CD4-positive, alpha-beta T cell treated with Interleukin-15 for 1 hour (primary cell): ENCODE measurements at places on chromosomes 1 and 21.

DNA sequence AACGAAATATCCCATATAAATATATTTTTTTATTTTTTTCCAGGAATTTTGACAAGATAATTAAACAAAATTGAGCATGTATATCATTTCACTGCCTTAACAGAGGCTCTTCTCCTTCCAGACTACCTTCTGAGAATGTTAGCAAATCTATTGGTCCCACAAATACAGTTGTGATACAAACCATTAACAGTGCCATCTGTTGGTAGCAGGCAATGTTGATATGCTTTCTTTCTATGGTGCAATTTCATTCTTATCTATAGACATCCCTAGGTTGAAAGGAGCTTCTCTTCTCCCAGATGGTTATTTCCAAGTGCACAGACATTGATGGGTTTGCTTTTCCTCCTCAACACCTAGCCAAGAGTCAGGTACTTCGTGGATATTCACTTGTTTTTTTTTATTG is 303.6 kb downstream of the USH2A start:
- DNase-seq: no peak

DNA sequence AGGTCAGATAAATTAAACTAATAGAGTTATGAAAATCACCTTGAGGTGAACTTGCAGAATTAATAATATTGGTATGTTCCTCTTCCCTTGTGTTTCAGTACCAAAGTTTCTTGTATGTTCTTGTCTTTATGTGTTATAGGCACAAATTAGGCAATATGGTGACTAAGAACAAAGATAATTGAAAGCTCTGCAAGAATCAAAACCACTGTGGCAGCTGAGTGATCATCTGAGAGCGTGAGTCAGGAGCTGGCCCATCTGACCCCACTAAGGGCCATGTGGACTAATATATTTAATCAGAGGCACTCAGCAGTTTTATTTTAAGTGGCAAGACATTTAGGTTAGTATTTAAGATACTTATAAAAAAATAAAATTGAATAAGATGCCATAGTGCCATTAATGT is 12.8 kb upstream of the CASQ2 start:
- no peak for DNase-seq

DNA sequence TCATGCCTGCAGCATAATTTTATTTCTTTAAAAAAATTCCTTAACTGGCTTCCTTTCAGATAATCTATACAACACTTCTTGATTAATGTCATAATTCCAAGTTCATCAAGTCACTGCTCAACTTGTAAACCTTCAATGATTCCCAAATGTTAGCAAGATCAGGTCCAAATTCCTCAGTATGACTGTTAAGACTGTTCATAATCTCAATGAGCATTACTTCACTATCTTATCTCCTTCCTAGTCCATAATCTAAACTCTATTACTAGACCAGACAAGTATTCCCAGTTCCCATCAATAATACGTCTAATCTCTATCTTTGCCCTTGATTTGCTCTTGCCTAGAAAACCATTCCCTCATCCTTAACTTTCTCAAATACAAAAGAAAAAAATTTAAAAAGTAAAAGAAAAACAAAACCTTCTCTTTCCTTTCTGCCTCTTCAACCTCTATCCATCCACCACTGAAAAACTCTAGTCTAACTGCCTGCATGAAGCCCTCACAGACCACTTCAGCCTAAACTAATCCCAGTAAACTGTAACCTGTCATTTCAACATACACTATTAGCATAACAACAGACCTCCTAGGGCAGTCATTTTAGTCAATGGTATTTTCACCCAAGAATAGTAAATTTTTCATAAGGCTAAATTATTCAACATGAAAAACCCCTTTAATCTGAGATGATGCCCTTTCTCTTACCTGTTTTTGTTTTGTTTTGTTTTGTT is 15.5 kb downstream of the LUZP1 start:
- no peak for DNase-seq

DNA sequence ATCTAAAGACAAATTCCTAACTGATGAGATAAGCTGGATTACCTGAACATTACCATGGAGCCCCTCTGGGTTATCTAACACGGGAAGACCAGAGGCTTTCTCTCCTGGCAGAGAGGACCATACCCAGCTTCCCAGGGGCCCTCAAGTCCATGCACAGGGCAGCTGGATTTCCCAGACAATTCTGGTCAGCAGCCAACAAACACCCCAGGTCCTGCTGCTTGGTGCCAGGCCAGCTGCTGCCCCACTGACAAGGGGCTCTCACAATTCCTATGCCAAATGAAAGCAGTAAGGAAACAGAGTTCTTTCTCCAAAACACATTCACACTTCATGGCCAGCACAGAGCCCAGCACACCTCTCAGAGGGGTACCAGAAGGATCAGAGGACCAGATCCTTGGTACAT is 114.2 kb downstream of the HLCS start:
- DNase-seq: no peak

GRCh38 chr1:209767096-209767495 is 11.2 kb downstream of the TRAF3IP3 start:
- DNase-seq: no peak

DNA sequence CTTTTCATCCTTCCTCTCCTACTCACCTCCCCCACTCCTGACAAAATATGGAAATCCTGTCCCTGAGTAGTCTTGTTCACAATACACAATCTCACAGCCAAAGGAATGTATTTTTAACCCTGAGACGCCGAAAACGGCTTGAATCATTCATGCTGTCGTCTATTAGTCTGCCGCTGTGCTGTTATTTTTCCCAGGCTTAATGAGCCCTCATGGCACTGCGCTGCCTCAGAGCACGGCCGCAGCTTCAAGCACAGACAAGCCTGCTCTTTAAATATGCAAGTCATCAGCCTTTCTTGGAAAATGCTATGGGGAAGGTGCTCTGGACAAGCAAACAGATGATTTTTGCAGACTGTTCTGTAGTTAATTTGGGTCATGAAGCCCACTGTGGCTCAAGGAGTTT is 302.7 kb downstream of the DISC1 start:
- no peak for DNase-seq

- DNase-seq: no peak
These were observed 42.4 kb downstream of the CRYAA start for GRCh38 chr21:43211072-43211759.

DNA sequence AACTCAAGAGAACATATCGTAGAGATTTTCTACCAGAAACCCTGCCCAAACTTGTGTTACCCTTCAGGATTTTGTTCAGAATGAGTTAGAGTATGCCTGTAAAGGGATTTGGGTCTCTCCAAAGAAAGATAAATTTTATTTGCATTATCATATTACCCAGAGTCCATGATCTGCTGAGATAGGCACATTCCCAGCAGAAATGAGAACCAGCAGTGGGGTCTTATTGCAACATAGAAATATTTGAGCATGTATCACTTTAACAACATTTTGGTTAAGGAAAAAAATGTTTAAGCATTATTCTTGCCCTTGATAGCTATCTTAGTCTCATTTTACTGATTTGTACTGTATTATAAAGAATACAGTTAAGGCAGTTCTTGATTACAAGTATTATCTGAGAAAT is 10.6 kb downstream of the VCAM1 start:
- no peak for DNase-seq

DNA sequence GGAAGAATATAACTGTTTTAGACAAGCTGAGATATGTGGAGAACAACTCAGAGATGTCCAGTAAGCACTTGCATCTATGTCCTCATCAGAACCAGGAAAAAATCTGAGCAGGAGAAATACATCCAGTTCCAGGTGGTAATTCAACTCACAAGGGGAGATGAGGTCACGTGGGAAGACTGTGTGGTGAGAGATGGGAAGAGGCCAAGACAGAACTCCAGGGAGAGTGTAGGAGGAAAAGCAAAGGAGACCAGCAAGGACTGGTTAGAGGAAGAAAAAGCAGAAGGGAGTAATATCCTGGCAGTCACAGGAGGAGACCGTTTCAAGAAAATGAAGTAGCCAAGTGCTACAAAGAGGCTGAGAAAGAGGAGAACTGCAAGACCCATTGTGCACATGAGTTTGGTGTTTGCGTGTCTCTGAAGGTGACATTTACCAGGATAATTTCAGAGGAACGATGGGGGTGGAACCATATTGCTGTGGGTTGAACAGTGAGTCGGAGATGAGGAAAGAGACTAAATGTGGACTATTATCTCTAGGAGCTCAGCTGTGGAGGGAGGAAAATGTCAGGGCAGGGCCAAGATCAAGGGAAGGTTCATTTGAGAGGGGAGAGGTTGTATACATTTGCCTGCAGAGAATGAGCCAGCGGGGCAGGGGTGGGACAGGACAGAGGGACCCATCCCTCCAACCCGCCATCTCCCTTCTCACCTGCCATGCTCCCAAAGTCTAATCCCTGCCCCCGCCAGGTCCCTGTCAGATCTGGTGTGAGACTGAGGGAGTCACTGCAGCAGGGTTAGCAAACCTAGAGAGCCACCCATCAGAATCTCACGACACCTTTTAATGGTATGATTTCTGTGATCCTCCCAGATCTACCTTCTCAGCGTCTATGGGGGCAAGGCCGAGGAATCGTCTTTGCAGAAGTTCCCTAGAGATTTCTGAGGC is 24.9 kb downstream of the SUSD4 start:
- no peak for DNase-seq

DNA sequence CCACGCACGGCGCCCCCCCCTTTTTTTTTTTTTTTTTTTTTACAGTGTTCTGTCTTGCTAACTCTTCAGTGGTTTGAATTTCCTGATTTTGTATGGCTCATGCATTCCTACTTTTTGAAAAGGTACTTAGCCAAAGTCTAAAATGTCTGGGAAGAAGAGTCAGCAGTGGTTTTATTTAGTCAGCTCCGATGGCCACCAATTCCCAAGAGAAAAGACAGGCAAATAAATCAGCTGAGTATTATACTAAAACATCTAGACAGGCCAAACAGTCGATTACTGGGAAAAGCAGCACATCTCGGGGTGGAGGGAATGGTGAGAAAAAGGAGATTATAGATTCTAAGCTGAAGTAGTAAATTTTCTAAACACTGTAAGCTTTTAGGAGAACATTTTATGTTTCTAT is 192.5 kb upstream of the ZRANB2 start:
- no peak for DNase-seq
